ENCODE measurements at places on chromosomes 6 and 20. TPM values are rescaled to one million over a fixed set of nuclear protein-coding genes. Genes with fewer than 3 reads are reported as not detected.
A peak's percentile ranks its signal among the peaks of the same experiment; 100 is the strongest.

DNA sequence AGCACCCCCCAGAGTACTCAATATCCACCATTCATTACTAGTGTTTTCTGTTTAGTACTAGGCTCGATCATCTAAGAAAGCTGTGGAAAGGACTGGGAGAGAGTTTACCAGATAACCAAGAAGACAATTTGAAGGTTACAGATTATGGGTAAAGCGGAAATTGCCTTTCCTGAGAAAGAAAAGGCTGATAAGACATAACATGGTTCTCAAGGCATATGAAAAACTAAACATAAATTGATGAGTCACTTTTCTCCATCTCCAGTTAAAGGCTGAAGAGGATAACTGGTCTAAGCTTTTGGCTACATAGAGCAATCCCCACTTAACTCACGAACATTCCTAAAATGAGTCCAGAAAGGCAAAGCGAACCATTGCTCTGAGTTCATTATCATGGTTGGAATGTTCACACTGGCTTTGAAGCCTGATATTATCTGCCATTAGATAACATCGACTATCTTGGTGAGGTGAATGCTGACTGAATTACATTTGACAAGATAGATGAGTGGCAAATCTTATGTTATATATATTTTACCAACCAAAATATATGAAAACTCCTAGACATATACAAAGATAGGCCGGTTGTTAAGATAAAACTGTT, 65.8 kb downstream of the BTBD9 start:
- no peak overlapping the region for H3K27ac ChIP-seq
- no peak for DNase-seq
- no peaks in the 10 kb centered on the region for H3K27me3 ChIP-seq

ESF1 gene
- 14.8 TPM for total RNA-seq

DLK2 gene
- 3.6 TPM for total RNA-seq

DNA sequence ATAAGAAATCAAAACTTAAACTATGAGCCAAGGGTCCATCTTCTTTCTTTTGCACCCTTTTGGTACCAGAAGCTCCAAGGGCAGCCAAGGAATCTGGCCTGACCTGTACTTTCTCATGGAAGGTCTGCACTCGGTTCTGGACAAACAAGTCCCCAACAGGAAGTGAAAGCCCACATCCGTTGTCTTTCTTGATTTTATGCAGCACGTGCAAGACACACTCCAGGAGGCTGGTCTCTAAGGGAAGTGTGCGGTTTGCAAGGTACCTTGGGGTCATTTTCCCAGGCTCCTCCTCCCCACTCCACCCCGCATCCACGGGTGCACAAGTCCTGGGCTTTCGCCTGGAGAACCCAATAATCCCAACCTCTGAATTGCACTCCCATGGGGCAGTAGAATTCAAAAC, 101.9 kb downstream of the NFATC2 start:
- no peak overlapping the region for H3K27ac ChIP-seq
- DNase-seq = no peak
- H3K27me3 ChIP-seq = no peaks in the 10 kb centered on the region
- H3K4me1 ChIP-seq = peaks cover 3% of the 10 kb centered on the region
- H3K4me3 ChIP-seq = no peak overlapping the region

DNA sequence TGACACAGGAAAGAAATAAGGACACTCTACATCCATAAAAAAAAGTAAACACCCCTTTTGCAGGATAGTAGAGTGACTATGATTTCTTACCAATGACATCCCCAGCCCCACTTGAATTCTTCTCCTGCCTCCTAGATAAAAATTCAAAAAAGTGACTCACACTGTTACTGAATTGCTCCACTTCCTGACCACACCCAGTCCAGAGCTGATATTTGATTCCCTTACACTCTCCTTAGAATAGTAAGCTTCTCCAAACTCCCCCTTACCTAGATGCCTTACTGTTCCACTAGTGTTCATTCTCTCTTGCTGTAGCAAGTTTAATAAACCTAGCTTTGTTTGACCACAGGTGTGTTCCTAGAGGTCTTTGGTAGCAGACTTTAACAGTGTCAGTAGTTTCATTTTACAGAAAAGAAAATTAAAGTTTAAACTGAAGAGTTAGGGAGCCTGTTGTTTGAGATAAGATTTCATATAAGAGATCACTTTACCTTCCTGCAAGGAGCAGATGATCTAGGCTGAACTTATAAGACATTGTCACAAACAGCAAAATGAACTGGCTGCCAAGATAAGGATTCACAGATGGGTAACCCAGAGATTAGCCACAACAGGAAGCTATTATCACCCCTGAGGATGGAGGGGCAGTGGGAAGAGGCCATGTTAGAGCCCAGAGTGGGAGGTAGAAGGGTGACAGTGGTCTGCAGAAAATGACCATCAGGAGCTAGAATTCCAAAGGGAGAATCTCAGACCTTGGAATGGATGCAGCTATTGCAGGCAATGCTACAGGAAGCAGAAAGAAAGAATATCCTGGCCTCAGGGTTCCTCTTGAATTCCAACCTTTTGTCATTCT, 28.4 kb upstream of the BTN3A2 start:
- peak; percentile 26 for DNase-seq
- H3K4me3 ChIP-seq = peak overlapping the region; percentile 28
- no peaks in the 10 kb centered on the region for H3K27me3 ChIP-seq
- H3K36me3 ChIP-seq = no peaks in the 10 kb centered on the region

- no peaks in the 10 kb centered on the region for H3K27me3 ChIP-seq
- H3K27ac ChIP-seq = no peak overlapping the region
- no peaks in the 10 kb centered on the region for H3K36me3 ChIP-seq
- H3K4me3 ChIP-seq = no peak overlapping the region
- H3K4me1 ChIP-seq = peaks cover 8% of the 10 kb centered on the region
These were observed 89.7 kb downstream of the FBXO5 start for GRCh38 chr6:152893187-152893586.

DNA sequence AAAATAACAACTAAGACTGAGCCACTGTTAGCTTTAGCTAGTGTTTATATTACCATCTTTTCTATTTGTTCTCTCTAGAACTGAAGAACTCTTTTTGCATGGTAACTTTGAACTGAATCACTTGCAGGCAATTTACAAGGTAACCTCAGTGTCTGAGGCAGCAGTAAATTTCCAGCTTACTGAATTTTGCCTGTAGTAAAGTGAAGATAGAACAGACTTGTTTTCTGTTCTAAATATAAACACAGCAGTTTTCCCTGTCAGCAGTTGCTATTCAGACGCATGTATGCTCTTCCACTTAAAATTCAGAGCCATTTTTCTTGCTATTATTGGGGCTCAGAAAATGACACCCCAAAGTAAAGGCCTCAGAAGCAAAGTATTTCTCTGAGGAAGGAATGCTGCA, 974.0 kb upstream of the GJE1 start:
- H3K27ac ChIP-seq = no peak overlapping the region
- H3K27me3 ChIP-seq = no peaks in the 10 kb centered on the region
- no peak overlapping the region for H3K4me3 ChIP-seq
- DNase-seq = no peak

DNA sequence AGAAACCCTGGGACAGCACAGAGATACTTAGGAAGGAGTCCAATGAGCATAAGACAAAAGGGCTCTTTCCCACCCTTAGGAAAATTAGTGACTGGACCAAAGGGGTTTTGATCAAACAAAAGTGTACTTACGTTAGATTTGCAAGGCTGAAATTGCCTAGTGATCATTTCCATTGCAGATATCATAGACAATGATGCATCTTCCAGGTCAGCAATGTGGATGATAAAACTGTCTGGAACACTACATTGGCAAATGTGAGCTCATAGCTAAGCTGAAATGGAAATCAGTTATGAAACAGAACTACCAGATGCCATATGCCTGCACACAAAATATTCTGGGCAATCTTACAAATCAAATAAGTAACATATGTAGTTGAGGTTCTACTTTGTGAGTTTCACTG, 34.0 kb downstream of the LY86 start:
- DNase-seq = no peak
- no peaks in the 10 kb centered on the region for H3K36me3 ChIP-seq
- H3K4me3 ChIP-seq = no peak overlapping the region
- H3K4me1 ChIP-seq = no peaks in the 10 kb centered on the region

GRCh38 chr20:10928841-10929421, 255.1 kb upstream of the JAG1 start:
- no peak overlapping the region for H3K4me3 ChIP-seq
- H3K36me3 ChIP-seq = no peaks in the 10 kb centered on the region
- no peak overlapping the region for H3K27ac ChIP-seq
- no peak for DNase-seq
- peaks cover 18% of the 10 kb centered on the region for H3K4me1 ChIP-seq
- H3K27me3 ChIP-seq = no peaks in the 10 kb centered on the region

TRIM10 gene
- not detected for total RNA-seq

GRCh38 chr6:44428682-44429081, 41.2 kb downstream of the CDC5L start:
- peaks cover 42% of the 10 kb centered on the region for H3K36me3 ChIP-seq
- no peak for DNase-seq
- H3K27me3 ChIP-seq = no peaks in the 10 kb centered on the region
- H3K4me1 ChIP-seq = 0 out of 2 replicates have a peak, but pooled peaks cover under 1% of the 10 kb centered on the region
- H3K27ac ChIP-seq = no peak overlapping the region

- H3K4me3 ChIP-seq = no peak overlapping the region
- H3K27ac ChIP-seq = no peak overlapping the region
- no peaks in the 10 kb centered on the region for H3K27me3 ChIP-seq
- no peaks in the 10 kb centered on the region for H3K4me1 ChIP-seq
- no peak for DNase-seq
These were observed 64.1 kb upstream of the SOX4 start for GRCh38 chr6:21529431-21529830.

LPA gene
- not detected for total RNA-seq

DNA sequence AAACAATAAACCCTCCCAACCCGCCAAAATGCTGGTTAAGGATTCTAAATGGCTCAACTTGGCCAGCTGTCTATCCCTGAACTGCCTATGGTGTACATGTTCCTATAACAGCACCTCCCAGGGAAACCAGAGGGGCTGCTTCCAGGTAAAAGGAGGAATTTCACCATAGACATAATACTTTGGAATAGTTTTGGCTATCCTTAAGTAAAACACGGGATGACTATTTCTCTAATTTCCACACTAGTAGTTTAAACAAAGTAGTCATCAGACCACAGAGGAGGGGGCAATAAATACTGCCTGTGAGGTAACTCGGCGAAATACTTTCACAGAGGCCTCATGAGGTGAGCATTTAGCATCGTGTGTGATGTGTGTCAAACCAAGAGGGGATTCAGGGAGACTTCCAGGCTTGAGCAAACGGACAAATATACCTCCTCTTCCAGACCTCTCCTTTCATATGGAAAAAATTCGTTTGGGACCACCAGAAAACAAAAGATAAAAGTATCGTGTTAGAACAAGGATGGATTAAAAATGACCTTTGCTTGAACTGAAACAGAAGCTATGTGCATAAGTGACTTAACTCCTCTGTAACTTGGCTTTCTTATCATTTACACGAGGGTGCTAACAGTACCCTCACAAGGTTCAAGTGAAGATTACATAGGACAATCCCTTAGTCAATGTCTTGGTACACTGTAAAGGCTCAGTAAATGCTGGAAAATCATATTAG, 1.0 kb upstream of the XRN2 start:
- H3K36me3 ChIP-seq = no peaks in the 10 kb centered on the region
- peaks cover 13% of the 10 kb centered on the region for H3K4me1 ChIP-seq

DNA sequence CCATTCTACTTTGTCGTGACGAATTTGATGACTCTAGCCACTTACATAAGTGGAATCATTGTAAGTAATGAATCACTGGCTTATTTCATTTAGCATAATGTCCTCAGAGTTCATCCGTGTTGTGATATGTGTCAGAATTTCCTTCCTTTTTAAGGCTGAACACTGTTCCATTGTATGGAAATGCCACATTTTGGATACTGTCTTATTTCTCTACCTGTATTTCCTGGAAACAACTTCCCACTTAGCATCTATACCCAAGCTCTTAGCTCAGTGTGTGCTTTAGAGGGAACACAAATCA, 28.8 kb upstream of the GGTLC1 start:
- H3K27ac ChIP-seq = no peak overlapping the region
- no peak for DNase-seq
- no peaks in the 10 kb centered on the region for H3K36me3 ChIP-seq
- H3K4me3 ChIP-seq = no peak overlapping the region

GRCh38 chr6:143941852-143942627, 66.0 kb downstream of the PLAGL1 start:
- peak; percentile 26 for DNase-seq
- no peaks in the 10 kb centered on the region for H3K36me3 ChIP-seq

TMEM217 gene
- 5.3 TPM for total RNA-seq

SAMD3 gene
- not detected for total RNA-seq

All from PC-9 (cell line).